ENCODE measurements at places on chromosomes 4 and X. TPM values are rescaled to one million over a fixed set of nuclear protein-coding genes. Genes with fewer than 3 reads are reported as not detected.

- peak; percentile 80 for DNase-seq
These were observed 81.0 kb downstream of the EPHA5 start for GRCh38 chr4:65589331-65589730.

- DNase-seq: no peak
These were observed 56.1 kb downstream of the KLHL5 start for GRCh38 chr4:39118034-39118658.

CYBB gene
- total RNA-seq: 0.11 TPM

DNA sequence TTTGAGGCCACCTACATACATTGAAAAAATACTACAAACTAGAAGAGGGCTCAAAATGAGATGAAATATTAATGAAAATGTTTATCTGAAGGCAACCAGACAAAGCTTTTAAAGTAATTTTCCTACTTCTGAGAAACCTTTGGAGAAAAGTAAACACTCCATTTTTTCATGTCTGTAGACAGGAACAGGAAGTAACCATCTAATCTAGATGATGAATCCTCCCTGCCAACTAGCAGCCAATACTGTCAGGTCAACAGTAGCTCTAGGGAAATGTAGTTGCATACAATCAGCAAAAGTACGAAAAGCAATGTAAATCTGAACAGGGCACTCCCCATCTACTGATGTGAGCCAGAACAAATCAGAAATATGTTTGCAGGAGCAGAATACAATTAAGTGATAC lies 49.0 kb downstream of the AMMECR1 start:
- DNase-seq: no peak
